Progenitor cell of endocrine pancreas (in vitro differentiated cells): ENCODE measurements at places on chromosomes 6 and 20. TPM values are rescaled to one million over a fixed set of nuclear protein-coding genes. Genes with fewer than 3 reads are reported as not detected.

DNA sequence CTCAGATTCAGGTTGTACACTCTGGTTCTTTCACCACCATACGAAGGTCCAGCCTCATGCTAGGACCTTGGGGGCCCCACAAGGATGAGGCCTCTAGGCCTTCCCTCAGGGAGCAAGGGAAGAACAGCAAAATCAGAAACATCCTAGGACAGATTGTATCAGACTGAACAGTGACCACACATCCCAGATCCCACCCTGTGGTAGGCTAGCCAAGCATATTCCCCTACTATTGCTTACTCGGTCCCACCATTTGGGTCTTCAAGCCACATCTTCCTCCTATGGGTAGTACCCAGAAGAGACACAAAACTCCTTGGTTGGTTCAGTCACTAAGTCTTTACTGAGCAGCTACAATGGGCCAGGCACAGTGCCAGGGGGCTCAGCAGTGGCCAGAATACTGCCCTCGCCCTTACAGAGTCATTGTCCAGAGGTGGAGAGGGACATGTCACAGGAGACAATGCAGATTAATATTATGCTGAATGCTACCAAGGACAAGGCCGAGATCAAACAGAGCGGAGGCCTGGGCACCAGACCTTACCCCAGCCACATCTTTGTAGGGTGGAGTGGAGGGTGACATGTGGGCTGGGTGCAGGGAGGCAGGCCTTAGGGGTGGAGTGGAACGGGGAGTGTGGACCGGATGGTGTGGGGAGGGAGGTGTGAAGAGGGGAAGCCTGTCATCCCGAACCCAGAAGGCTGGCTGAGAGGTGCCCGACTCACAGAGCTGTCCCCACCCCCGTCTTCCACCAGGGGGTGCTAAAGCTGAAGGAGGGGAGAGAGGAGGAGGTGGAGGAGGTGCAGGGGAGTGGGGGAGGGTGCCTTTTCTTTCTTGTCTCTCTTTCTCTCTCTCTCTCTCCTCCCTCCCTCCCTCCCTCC lies 6.8 kb upstream of the MAPK13 start:
- no peaks in the 10 kb centered on the region for H3K36me3 ChIP-seq
- no peak overlapping the region for H3K4me3 ChIP-seq
- DNase-seq = peak; percentile 60
- peaks cover 16% of the 10 kb centered on the region for H3K4me1 ChIP-seq
- H3K27me3 ChIP-seq = peaks cover 7% of the 10 kb centered on the region

DNA sequence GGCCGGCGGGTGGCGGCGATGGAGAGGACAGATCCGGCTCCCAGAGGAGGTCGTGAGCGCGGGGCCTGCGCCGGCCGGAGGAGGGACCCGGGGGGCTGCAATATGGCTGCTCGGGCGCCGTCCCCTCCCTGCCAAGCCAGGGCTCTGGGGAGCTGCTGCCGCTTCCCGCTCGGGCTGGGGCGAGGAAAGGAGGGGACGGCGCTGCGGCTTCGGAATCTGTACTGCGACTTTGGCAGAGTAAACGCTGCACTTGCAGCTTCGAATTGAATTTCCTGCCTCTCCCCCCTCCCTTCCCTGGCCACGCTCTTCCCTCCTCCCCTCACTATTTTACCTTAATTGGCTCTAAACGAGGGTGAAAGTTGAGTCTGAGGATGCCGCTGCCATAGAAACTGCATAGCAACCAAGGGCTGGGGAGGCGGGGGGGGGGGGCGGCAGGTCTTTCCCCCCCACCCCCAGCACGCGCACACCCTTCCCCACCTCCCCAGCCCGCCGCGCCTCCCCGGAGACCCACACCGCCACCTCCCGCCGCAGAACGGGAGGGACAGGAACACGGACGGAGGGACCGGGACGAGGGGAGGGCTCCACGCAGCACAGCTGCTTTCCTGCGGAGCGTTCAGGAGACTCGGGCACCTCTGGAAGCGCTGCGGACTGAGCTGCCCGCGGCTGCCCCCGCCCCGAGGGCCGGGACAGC lies 93.9 kb downstream of the RNASET2 start:
- no peaks in the 10 kb centered on the region for H3K36me3 ChIP-seq
- peaks cover 5% of the 10 kb centered on the region for H3K4me1 ChIP-seq
- H3K27ac ChIP-seq = no peak overlapping the region
- peak overlapping the region; percentile 74 for H3K4me3 ChIP-seq
- peak; percentile 23 for DNase-seq
- peaks cover 68% of the 10 kb centered on the region for H3K27me3 ChIP-seq

- H3K4me3 ChIP-seq = no peak overlapping the region
- no peaks in the 10 kb centered on the region for H3K36me3 ChIP-seq
- H3K27ac ChIP-seq = no peak overlapping the region
- peaks cover 4% of the 10 kb centered on the region for H3K4me1 ChIP-seq
- no peak for DNase-seq
Observed at GRCh38 chr6:78492351-78493017, 374.9 kb upstream of the IRAK1BP1 start.

- H3K4me3 ChIP-seq = no peak overlapping the region
- H3K27me3 ChIP-seq = peaks cover 4% of the 10 kb centered on the region
- no peak overlapping the region for H3K27ac ChIP-seq
- H3K4me1 ChIP-seq = peaks cover 22% of the 10 kb centered on the region
- no peak for DNase-seq
- H3K36me3 ChIP-seq = peaks cover 11% of the 10 kb centered on the region
Observed at GRCh38 chr20:44406572-44407137, 51.2 kb downstream of the HNF4A start.

GRCh38 chr6:32970413-32971241 lies 2.2 kb downstream of the BRD2 start:
- no peaks in the 10 kb centered on the region for H3K27me3 ChIP-seq
- H3K4me1 ChIP-seq = peaks cover 27% of the 10 kb centered on the region
- peak; percentile 67 for DNase-seq
- peak overlapping the region; percentile 100 for H3K27ac ChIP-seq
- peaks cover 34% of the 10 kb centered on the region for H3K36me3 ChIP-seq

GRCh38 chr6:122129313-122130025 lies 270.0 kb upstream of the HSF2 start:
- H3K4me1 ChIP-seq = no peaks in the 10 kb centered on the region
- H3K27ac ChIP-seq = no peak overlapping the region
- no peaks in the 10 kb centered on the region for H3K27me3 ChIP-seq
- DNase-seq = no peak
- no peaks in the 10 kb centered on the region for H3K36me3 ChIP-seq
- H3K4me3 ChIP-seq = no peak overlapping the region

DNA sequence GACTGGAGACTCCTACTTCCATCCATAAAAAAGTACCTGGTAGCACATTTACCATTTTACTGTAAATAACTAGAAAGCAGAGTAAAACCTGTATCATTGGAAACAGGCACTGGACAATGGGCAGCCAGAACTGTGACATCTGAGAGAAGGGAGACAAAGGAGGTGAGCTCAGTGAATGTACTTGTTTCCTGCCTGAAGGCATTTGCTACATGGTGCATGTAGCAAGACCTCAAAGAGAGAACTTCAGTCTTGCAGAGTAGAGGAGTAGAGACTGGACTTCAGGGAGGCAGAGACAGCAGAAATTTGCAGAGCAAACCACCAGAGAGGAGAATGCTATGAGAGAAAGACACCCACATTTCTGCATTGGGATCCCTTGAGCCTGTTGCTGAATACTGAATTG lies 171.0 kb upstream of the CCN2 start:
- no peaks in the 10 kb centered on the region for H3K4me1 ChIP-seq
- no peak for DNase-seq
- H3K27ac ChIP-seq = no peak overlapping the region
- no peaks in the 10 kb centered on the region for H3K36me3 ChIP-seq
- H3K4me3 ChIP-seq = no peak overlapping the region
- no peaks in the 10 kb centered on the region for H3K27me3 ChIP-seq

DNA sequence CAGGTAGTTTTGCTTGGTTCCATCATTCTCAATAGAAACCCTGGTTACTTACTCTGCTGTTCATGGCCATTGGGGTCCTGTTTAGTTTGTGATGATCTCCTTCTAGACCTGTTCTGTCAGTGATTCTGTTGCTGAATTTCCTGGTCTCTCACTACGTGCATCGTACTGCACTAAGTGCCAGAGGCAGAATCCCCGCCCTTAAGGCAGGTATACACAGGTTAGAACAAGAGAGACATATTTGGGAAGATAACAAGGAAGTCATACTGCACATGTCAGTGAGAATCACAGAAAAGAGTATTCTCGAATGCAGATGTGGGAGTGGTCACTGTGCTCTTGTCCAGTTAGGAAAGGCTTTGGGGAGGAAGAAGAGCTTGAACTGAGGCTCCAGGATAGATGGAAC lies 148.1 kb upstream of the MYLIP start:
- H3K27me3 ChIP-seq = peaks cover 87% of the 10 kb centered on the region
- no peak overlapping the region for H3K4me3 ChIP-seq
- DNase-seq = no peak
- peaks cover 7% of the 10 kb centered on the region for H3K4me1 ChIP-seq
- no peak overlapping the region for H3K27ac ChIP-seq

DNA sequence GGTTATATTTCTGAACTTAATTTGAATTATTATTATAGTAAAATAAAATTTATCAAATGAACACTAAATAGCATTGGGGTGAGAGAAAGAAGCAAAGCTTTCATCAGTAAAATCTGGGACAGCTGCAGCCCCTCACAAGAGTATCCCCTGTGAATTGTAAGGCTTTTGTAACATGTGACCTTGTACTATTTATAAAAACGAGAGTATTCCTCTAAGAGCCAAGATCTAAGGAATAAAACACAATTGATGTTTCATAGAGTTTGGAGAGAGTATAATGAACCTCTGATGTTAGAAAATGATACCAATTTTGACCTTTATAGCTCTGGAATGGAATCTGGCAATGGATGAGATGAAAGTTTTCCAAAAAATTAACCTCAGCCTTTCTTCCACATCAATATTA lies 617.2 kb upstream of the ID4 start:
- H3K4me1 ChIP-seq = no peaks in the 10 kb centered on the region
- H3K36me3 ChIP-seq = no peaks in the 10 kb centered on the region
- H3K4me3 ChIP-seq = no peak overlapping the region
- H3K27ac ChIP-seq = no peak overlapping the region
- DNase-seq = no peak

- peaks cover 45% of the 10 kb centered on the region for H3K4me1 ChIP-seq
- peaks cover 6% of the 10 kb centered on the region for H3K36me3 ChIP-seq
- H3K27me3 ChIP-seq = peaks cover 13% of the 10 kb centered on the region
- no peak overlapping the region for H3K4me3 ChIP-seq
- H3K27ac ChIP-seq = no peak overlapping the region
Observed at GRCh38 chr20:1386323-1386722, 6.5 kb downstream of the FKBP1A start.

DNA sequence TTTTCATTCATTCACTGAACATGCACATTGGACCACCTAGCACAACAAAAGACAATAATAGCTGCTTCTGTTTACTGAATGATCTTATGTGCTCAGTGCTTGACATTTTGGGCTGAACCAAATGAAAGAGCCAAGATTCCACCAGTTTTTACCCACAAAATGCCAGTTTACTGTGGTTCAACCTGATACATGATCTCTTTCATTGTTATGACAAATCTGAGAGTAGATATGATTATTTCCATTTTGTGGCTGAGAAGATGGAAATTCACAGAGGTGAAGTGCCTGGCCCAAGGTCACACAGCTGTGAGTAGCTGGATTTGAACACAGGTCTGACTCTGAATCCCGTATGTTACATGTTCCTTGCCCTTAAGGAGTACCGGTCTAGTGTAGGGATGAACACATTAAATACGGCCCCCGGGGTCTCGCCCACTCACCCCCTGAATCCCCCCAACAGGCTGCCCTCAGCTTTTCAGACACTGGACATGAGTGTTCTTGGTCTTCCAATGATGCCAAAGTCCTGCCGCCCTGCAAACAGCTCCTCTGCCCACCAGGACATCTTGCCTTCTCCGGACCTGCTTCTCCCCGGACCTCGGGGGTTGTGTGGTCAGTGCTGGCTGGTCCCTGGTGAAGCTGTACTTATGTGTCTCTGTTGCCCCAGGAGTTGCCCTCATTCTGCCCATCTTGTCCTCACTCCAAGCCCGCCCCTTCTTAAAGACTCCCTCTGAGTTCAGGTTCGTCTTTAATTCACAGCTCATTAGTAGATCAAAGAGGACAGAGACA lies 58.6 kb upstream of the SLC32A1 start:
- H3K27ac ChIP-seq = no peak overlapping the region
- H3K27me3 ChIP-seq = peaks cover 39% of the 10 kb centered on the region

DNA sequence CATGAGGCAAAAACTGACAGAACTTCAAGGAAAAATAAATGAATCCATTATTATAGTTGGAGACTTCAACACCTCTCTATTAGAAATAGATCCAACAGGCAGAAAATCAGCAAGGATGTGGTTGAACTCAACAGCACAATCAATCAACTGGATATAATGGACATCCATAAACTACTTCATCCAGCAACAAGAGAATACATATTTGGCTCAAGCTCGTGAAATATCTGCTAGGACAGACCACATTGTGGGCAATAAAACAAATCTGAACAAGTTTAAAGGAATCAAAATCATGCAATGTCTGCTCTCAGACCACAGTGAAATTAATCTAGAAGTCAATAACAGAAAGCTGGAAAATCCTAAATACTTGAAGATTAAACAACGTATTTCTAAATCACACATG lies 362.6 kb downstream of the CD109 start:
- H3K27me3 ChIP-seq = no peaks in the 10 kb centered on the region
- H3K27ac ChIP-seq = no peak overlapping the region
- DNase-seq = no peak
- no peak overlapping the region for H3K4me3 ChIP-seq
- H3K4me1 ChIP-seq = peaks cover 4% of the 10 kb centered on the region

DNA sequence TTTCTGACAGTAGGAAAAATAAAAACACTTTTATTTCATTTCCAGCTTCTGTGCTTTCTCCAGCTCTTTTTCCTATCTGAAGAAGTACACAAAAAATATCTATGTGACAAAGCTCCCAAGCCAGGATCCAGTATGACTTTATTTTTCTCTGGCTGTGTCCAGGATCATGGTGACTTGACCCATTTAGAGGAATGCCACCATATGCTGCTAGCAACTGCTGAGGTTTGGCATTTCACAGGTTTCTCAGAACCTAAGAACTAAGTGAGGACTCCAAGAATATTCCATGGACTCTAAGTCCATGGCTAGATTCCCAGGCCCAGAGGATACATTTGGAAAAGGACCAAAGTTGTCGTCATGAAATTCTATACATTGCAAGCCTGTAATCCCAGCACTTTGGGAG lies 876.6 kb upstream of the FLRT3 start:
- peaks cover 1% of the 10 kb centered on the region for H3K36me3 ChIP-seq
- H3K4me3 ChIP-seq = no peak overlapping the region
- no peak for DNase-seq
- no peaks in the 10 kb centered on the region for H3K27me3 ChIP-seq
- no peak overlapping the region for H3K27ac ChIP-seq
- H3K4me1 ChIP-seq = no peaks in the 10 kb centered on the region

- peaks cover 2% of the 10 kb centered on the region for H3K36me3 ChIP-seq
- no peak overlapping the region for H3K27ac ChIP-seq
- no peaks in the 10 kb centered on the region for H3K27me3 ChIP-seq
- DNase-seq = no peak
Observed at GRCh38 chr6:5663259-5663658, 343.5 kb downstream of the NRN1 start.

MPIG6B gene
- not detected in 2 replicates for total RNA-seq

CRISP3 gene
- total RNA-seq = not detected in 2 replicates

HEY2 gene
- 1.4 and 2.3 TPM in 2 replicates for total RNA-seq

NT5E gene
- total RNA-seq = 31.9 and 38.2 TPM in 2 replicates

CLPSL2 gene
- not detected in 2 replicates for total RNA-seq

RAET1L gene
- total RNA-seq = not detected in 2 replicates

DZANK1 gene
- 12.5 and 14.0 TPM in 2 replicates for total RNA-seq

THBS2 gene
- total RNA-seq = 0.04 TPM in 1 of 2 replicates, not detected in the other

PGBD1 gene
- 11.4 and 11.7 TPM in 2 replicates for total RNA-seq

PKIG gene
- total RNA-seq = 34.4 and 36.5 TPM in 2 replicates
